DMS 273 treated with DMSO at 0.1 percent for 48 hours (cell line): ENCODE measurements at places on chromosomes 5 and 9.

DNA sequence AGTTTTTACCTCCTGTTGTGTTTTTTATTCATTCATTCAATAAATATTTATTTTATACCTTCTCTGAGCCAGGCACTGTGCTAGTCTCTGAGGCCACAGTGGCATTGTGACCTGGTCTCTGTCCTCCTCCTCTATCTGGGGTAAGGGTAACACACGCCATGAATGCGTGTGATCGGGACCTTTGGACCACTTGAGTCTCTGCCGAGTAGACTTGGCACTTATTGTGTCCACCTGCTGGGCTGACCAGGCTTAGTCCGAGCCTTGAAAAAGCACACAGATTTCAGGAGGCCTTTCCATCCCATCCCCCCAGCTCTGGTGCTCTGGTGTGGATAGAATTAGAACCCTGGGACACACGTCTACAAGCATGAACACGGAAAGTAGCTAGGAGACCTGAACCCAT is 58.7 kb downstream of the ERGIC1 start:
- no peak for DNase-seq

DNA sequence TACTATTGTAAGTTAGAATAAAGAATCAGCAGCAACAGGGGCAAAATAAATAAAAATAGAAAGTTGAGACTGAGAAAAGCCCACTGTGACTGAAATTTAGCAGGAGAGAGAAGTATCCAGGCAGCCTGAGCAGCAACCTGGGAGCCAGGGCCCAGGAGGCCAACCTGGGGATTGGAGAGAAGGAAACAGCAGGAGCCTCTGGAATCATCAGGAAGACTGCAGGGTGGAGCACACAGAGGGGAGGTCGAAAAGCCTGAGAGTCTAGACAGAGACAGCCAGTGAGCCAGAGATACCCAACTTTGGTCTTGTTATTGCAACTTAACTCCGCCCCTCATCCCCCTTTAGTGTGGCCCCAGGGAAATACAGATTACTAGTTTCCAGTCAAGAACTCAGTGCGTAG is 98.6 kb downstream of the SLC1A3 start:
- no peak for DNase-seq

GRCh38 chr5:103522586-103522985 is 40.0 kb downstream of the NUDT12 start:
- DNase-seq, result no peak

DNA sequence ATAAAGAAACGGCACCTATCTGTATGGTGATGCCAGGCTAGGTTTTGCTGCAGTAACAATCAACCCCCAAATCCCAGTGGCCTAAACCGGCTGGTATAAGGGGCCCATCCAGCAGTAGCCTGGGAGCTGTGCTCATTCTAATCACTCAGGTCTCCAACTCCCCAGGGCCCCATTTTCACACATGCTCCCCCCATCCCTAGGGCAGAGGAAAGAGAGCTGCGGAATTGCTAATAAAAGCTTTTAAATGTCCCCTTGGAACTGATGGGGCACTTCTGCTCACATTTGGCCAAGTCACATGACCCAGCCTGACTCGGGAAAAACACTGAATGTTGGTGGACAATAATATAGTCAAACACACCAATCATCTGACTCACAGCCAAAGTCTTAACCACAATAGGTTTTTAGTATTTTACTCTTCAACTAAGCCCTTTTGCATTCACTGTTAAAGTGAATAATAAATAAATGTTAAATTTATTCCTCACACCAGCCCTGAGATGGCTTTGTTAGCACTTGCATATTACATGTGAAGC is 1.6 kb downstream of the FBLL1 start:
- DNase-seq, result no peak

- no peak for DNase-seq
These were observed 60.4 kb upstream of the CKMT2 start for GRCh38 chr5:81172710-81173109.

DNA sequence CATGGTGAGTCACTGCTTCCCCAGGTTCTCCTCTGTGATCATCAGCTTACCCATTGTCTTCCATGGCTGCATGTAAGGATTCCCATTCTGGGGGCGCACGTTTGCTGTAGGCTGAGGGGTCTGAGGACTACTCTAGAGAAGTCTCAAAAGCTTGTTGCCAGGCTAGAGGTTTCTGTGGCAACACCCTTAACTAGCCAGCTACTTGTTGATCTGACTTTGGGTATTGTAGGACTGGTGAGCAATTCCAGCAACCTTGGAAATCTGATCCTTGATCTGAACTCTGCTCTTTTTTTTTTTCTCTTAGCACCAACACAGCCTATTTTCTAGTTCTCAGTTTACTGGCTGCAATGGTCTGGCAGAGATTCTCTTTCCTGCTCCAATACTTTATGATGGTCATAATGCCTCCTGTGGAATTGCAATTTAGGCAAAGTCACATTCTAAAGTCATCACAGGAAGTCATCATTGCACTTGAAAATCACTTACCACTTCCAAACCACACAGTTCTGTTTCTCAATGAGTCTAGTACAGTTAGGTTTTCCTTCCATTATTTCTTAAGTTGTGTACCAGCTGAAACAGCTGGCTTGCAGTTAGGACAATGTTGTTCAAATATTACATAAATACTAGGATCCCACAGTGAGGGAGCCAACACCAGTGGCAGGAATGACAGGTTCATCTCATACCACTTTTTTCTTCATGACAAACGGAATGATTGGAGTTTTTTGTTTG is 110.3 kb downstream of the SLC12A2 start:
- DNase-seq, result no peak

- no peak for DNase-seq
These were observed 18.1 kb downstream of the IRX1 start for GRCh38 chr5:3613726-3614125.

GRCh38 chr9:124877021-124877782 is 15.3 kb downstream of the ARPC5L start:
- no peak for DNase-seq

- DNase-seq, result no peak
These were observed 26.6 kb downstream of the COL23A1 start for GRCh38 chr5:178563621-178564020.

GRCh38 chr5:78907255-78907891 is 77.7 kb downstream of the ARSB start:
- peak; percentile 84 for DNase-seq

DNA sequence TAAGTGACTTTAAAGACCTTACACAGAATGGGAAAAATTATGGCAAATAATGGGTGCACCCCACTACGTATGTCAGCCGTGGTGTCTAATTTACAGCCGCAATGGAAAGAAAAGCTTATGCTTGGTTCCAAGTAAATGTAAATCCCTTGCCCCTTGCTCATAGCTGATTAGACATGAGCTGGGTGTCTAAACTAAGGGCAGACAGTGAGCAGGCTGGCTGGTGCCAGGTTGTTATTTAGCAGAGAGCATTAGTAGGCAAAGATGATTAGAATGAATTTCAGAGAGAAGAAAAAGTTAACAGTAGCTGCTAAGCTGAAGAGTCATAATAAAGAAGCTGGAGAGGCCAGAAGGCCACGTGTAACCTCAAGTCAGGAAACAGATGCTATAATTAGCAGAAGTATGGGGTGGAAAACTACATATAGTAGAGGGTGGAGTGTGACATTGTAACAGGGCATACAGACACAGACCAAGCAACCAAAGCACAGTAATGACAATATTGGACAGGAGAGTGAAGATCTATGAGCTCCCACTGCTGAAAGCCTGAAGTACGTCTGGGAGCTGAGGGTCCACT is 257.7 kb downstream of the MCTP1 start:
- DNase-seq, result no peak

DNA sequence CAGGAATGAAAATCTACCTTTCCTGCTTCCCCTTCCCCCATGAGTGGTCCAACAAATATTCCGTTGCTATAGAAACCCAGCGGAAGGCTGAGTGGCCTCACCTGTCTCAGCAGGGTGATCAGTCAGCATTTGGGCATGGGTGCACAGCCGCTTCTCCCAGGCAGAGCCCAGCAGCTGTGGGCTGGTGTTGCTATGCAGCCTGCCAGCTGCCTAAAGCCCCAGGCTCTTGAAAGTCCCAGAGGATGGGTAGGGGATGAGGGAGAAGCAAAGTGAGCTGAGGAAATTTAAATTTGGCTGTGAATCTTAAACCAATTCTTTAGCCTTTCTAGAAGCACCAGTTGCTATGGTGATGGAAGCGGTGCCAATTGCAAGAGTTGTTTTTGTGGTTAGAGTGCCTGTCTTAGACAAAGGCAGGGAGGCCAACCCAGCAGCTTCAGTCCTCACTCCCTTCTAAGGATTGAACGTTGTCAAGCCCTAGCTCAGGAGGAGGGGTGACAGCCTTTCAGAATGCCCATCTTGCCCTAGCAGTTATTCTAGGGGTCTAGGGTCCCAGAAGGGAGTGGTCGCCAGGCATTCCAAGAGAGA is 151.5 kb upstream of the PITX1 start:
- no peak for DNase-seq

GRCh38 chr9:16515879-16516301 is 354.6 kb downstream of the BNC2 start:
- no peak for DNase-seq

GRCh38 chr5:93717162-93717561 is 24.2 kb downstream of the POU5F2 start:
- no peak for DNase-seq

DNA sequence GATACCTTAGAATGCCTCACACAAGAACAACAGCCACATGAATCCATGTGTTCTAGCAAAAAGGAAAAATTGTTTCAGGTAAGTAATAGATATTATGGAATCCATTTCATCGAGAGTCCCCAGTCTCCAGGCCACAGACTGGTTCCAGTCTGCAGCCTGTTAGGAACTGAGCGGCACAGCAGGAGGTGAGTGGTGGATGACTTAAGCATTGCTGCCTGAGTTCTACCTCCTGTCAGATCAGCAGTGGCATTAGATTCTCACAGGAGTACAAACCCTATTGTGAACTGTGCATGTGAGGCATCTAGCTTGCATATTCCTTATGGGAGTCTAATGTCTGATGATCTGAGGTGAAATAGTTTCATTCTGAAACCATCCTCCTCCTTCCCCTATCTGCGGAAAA is 207.0 kb downstream of the CSNK1G3 start:
- no peak for DNase-seq

DNA sequence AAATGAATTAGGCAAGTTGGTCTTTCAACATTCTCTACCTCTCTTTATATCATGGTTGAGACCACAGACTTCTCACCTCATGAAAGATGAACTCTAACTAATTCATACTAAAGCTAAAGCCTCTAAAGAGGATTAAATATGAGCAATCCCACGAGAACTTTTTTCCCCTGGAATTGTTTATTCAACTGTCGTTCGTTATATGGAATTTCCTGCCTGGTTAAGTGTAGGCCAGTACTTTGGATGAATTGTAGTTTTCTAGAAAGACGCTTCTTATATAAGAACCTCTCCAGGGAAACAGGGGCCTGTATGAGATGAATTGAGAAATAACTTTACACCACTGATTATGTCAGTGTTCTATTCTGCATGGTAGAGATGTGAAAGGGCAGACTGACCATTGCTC is 42.9 kb downstream of the PDCD1LG2 start:
- DNase-seq, result no peak

DNA sequence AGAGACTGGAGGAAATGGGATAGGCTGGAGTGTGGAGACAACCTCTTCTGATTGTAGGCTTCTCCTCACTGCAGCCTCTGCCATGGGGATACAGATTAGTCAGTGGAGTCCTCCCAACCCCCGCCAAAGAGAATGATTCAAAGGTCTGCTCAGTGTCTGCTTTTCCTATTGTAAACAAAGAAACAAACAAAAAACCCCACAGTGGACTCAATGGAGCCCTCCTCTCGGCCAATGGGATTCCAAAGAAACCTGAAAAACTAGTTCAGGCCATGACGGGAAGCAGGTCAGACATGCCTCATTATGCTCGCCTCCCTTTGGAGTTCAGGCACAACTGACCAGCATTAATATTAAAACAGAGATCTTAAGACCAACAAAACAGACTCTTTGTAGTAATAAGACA is 85.8 kb downstream of the SEC61B start:
- DNase-seq, result no peak

- DNase-seq, result no peak
These were observed 54.5 kb upstream of the FST start for GRCh38 chr5:53425687-53426511.

DNA sequence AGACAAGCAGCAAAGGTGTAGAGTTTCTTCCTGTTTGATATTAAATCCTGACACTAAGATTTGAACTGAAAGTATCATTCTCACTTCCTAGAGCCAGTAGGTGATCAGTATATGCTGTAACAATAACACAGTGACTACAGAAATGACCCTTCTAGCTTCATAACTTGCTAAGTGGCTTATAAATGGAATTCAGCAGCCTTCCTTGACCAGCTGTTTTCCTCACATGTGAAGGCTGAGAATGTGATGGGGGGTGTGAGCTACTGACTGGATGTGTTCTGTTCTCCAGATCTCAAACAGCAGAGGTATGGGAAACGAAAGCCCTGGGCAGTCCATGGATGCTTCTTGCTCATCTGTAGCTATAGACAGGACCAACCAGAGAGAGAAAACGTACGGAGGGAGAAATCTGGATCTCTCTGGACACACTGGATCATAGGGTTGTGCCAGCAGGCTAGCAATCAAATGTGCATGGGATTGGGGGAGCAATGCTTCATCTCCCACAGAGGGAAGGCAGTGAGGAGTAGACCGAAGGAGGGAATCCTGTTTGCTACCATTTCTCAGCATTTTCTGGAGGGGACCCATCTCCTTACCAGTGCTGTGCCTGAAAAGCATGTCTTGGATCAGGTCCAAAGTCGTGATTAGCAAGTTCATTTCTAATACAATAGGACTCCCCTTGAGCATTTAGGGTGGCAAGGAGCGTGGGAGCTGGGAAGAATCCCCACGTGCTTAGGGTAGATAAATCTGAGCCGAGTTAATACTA is 39.4 kb downstream of the TNFAIP8 start:
- no peak for DNase-seq

GRCh38 chr9:75927356-75927755 is 36.9 kb downstream of the PCSK5 start:
- no peak for DNase-seq

- DNase-seq, result no peak
These were observed 62.7 kb upstream of the RXRA start for GRCh38 chr9:134263596-134263995.

- no peak for DNase-seq
These were observed 886.9 kb upstream of the DMAC1 start for GRCh38 chr9:8686516-8686915.

- DNase-seq, result no peak
These were observed 15.5 kb upstream of the DAPK1 start for GRCh38 chr9:87481890-87482855.

- no peak for DNase-seq
These were observed 241.8 kb downstream of the CDH12 start for GRCh38 chr5:22611327-22611726.

GRCh38 chr5:59164041-59164830 is 581.4 kb downstream of the RAB3C start:
- DNase-seq, result no peak

GRCh38 chr5:154244476-154244875 is 53.9 kb downstream of the GALNT10 start:
- no peak for DNase-seq

GRCh38 chr9:4207123-4207875 is 92.6 kb downstream of the GLIS3 start:
- DNase-seq, result no peak

- no peak for DNase-seq
These were observed 10.0 kb downstream of the MTAP start for GRCh38 chr9:21812415-21812814.

GRCh38 chr5:168341178-168341577 is 49.7 kb downstream of the WWC1 start:
- no peak for DNase-seq
